Activated effector memory CD4-positive, alpha-beta T cell treated with anti-CD3 and anti-CD28 coated beads, Interleukin-2, amount 50 U/mL, for 16 hours (primary cell): ENCODE measurements at places on chromosomes 12 and 14.
A peak's percentile ranks its signal among the peaks of the same experiment; 100 is the strongest.

DNA sequence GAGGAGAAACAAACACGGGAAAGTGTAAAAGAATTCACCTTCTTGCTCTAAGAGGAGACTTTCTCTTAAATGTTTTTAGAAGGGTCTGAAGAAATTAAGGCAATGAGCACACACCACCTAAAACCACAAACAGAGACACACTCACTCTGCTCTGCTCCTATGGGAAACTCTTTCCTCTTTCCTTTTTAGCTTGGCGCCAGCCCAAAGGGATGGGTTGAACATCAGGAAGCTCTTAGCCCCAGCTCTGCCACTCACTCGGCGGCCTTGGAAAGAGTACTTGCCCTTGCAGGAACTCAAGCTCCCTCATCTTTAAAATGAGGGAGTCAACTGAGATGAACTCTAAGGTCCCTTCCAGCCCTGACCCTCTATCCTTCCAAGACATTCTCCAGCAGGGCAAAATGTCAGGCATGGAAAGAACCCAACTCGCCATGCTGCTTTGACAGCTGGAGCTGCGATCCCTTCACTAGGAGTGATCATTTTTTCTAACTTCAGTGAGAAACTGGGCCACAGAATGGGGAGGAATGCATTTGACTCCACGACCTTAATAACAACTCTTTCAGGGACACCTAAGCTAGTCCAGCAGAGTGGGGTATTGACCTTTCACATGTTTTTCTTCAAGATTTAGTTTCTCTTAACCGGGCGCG lies 980 bp upstream of the RNASE8 start:
- DNase-seq, result no peak

DNA sequence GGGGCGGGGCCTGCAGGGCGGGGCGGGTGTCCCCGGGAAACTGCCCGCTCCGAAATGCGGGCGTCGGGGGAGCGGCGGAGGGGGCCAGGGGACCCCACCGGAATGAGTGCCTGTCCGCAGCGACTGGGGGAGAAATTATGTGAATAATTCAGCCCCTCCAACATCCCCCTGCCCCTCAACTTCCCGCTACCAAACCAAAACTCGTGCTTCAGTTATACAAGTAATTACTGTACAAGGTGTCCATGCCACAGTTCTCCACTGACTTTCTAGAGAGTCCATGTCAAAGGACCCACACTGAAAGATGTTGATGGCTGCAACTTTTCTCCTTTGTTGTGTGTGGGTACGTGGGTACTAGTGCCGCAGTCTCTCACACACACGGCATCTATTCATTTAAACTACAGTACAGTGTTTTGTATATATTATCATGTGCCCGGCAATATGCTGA lies 414 bp upstream of the CDK17 start:
- DNase-seq, result no peak

DNA sequence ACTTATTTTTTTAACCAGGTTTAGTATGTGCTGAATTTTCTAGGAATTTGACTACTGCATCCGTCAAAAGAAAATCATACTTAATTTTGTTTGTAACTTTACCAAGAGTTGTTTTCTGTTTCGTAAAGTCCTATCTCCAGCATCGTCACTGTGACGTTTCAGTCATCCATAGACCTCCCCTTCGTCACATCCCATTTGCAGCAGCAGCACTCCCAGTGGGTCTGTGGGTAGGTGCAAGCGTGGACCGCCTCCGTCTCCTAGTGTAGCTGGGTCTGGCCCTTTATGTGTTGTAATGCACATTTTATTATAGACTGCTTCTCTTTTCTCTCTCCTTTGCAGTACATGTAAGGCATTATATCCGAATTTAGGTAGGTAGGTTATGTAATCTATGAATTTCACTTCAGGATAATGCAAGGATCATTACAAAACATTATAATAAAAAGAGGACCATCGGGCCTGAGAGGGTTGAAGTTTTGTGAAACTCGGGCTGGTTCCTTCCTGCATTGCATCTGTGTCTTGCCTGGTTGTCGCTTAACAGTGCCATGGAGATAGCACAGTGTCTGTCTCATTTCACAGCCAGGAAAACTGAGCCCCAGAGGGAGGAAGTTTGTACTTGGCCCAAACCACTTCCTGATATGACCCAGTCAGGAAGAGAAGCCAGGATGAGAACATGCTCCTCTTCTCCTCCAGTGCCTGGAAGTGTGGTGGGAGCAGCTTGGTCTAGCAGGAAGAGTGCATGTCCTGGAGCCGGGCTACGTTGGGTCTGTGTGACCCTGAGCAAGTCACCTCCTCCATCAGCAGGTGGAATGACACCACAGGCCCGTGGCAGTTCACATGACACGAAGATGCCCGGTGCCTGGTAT lies 41.3 kb downstream of the EVL start:
- DNase-seq, result peak; percentile 83

DNA sequence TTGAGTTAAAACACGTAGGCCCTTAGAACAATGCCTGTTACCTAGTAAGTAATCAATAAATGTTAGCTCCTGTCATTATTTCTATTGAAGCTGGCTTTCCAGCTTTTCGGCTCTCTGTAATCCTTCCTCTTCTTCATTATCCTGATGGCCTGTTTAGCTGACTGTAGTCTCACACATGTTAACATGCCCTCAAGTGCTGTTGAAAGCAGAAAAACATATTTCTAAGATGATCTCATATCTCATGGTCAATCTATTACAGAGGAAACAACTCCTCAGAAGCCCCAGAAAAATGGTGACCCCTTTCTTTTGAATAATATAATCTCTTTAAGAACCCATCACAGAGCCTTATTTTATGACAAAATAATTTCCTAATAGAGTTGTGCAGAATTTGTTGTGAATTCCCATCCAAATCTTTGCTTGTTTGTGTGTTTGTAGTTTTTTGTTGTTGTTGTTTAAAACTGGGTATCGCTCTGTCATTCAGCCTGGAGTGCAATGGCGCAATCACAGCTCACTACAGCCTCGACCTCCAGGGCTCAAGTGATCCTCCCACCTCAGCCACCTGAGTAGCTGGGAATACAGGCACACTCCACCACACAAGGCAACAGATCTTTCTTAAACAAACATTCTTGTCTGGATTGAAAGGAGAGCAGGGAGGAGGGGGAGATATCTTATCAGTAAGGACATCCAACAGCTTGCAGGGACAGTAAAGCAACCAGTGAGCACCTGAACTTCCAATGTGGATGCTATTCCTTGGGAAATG lies 242.5 kb upstream of the CAND1 start:
- no peak for DNase-seq
